ENCODE measurements at places on chromosomes 3 and 15. TPM values are rescaled to one million over a fixed set of nuclear protein-coding genes. Genes with fewer than 3 reads are reported as not detected.

DNA sequence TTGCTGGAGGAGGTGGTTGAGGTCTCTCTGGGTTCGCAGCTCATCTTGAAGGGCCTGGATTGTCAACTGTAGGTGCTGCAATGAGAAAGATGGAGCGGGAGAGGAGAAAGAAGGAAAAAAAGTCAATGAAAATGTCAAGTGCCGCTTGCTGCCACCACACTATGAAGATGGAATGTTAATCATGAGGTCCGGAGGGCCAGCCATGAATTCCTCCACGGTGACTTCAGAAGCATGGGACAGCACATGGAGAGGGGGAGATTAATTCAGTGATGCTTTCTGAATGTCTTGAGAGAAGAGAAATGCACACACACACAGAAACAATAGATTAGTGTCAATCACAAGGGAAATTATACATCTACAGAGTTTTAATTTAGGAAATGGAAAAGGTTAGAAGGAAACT is 171.9 kb downstream of the ERC2 start:
- H3K4me3 ChIP-seq, result no peak overlapping the region
- no peaks in the 10 kb centered on the region for H3K36me3 ChIP-seq
- H3K4me1 ChIP-seq, result no peaks in the 10 kb centered on the region
- no peak for DNase-seq
- H3K27ac ChIP-seq, result no peak overlapping the region

Gene TM4SF18
- polyA plus RNA-seq, result 6.6 TPM

GRCh38 chr3:71721651-71722157 is 3.5 kb downstream of the EIF4E3 start:
- no peak overlapping the region for H3K4me3 ChIP-seq
- H3K36me3 ChIP-seq, result no peaks in the 10 kb centered on the region
- no peak for DNase-seq
- peaks cover 7% of the 10 kb centered on the region for H3K4me1 ChIP-seq

DNA sequence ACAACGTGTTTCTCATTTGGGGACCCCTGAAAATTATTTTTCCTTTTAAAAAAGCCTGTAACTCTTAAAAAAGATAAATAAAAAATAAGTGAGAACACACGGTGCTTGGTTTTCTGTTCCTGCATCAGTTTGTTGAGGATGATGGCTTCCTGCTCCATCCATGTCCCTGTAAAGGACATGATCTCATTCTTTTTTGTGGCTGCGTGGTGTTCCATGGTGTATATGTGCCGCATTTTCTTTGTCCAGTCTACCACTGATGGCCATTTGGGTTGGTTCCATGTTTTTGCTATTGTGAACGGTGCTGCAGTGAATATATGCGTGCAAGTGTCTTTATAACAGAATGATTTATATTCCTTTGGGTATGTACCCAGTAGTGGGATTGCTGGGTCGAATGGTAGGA is 2.3 kb downstream of the TSPAN3 start:
- peaks cover 1% of the 10 kb centered on the region for H3K36me3 ChIP-seq
- no peak for DNase-seq
- H3K4me3 ChIP-seq, result no peak overlapping the region

DNA sequence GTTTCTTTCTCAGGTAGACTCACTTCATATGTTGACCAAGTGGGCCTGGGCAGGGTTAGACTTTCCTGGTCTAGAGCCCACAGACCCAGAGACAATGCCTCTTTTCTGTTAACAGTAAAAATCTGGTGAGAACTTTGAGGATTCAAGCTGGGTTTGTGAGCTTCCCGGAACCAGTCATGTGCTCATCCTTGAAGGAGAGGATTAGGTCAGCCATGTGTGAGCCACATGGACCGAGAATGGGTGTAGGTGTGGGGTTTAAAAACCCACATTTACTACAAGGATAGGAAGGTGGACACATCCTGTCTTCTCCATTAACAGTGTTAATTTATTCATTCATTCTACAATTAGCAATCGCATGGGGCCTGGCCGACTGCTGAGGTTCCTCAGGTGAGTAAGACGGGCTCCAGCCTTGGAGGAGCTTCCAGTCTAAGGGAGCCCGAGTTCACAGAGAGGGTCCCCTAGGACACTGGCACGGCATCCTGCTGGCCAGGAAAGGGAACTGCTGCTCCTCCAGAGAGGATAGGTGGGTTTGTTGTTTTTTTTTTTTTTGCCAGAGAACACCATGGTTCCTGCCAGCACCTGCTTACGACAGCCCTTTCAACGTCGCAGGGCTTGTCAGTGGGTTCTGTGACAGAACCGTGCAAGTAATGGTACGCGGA is 69.0 kb downstream of the SQOR start:
- H3K4me3 ChIP-seq, result peak overlapping the region; percentile 54
- no peak overlapping the region for H3K27ac ChIP-seq
- H3K36me3 ChIP-seq, result no peaks in the 10 kb centered on the region
- H3K4me1 ChIP-seq, result no peaks in the 10 kb centered on the region

Gene IREB2
- 58.7 TPM for polyA plus RNA-seq

GRCh38 chr3:17656264-17656663 is 86.2 kb downstream of the TBC1D5 start:
- H3K4me3 ChIP-seq, result no peak overlapping the region
- no peak overlapping the region for H3K27ac ChIP-seq
- DNase-seq, result no peak

Gene GOLGA8N
- polyA plus RNA-seq, result 20.7 TPM

DNA sequence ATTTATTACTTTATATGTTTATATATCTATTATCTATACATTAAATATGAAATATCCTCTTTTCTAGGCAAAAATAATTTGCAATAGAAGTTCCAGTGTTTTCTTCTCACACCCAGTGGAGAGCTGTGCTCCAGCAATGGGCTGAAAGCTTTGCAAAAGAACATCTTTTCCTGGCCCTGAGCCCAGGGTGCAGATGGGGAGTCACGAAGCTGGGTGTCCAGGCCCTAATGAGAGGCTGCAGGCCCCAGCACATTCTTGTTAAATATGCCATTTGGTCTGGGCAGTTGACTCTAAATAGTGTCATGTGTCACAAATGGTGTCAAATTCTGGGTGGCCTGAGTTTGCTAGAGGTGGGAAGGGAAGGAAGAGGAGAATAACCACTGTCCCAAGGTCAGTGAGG is 5.7 kb downstream of the NTRK3 start:
- no peaks in the 10 kb centered on the region for H3K4me1 ChIP-seq
- H3K27ac ChIP-seq, result no peak overlapping the region
- H3K27me3 ChIP-seq, result peaks cover 59% of the 10 kb centered on the region
- no peak overlapping the region for H3K4me3 ChIP-seq

Gene CYFIP1
- 96.7 TPM for polyA plus RNA-seq

GRCh38 chr3:31254483-31254882 is 278.2 kb upstream of the STT3B start:
- no peaks in the 10 kb centered on the region for H3K27me3 ChIP-seq
- no peaks in the 10 kb centered on the region for H3K36me3 ChIP-seq
- H3K4me3 ChIP-seq, result no peak overlapping the region
- no peak for DNase-seq
- H3K4me1 ChIP-seq, result peaks cover 3% of the 10 kb centered on the region

Measured in large intestine (tissue), 12 donors.